ENCODE measurements at places on chromosomes 2 and 18.
A peak's percentile ranks its signal among the peaks of the same experiment; 100 is the strongest.

GRCh38 chr2:112004253-112004645 is 50.8 kb upstream of the TMEM87B start:
- H3K4me1 ChIP-seq: no peaks in the 10 kb centered on the region
- H3K27ac ChIP-seq: no peak overlapping the region
- H3K36me3 ChIP-seq: peaks cover 3% of the 10 kb centered on the region
- H3K27me3 ChIP-seq: no peaks in the 10 kb centered on the region
- DNase-seq: no peak

DNA sequence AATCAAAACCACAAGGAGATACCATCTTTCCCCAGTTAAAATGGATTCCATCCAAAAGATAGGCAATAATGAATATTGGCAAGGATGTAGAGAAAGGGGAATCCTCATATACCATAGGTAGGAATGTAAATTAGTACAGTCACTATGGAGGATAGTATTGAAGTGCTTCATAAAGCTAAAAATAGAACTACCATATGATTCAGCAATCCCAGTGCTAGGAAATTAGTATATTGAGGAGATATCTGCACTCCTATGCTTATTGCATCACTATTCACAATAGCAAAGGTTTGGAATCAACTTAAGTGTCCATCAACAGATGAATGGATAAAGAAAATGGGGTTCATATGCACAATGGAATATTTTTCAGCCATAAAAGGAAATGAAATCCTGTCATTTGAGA is 251.2 kb downstream of the ZNF804A start:
- H3K4me3 ChIP-seq: no peak overlapping the region
- no peak for DNase-seq
- no peaks in the 10 kb centered on the region for H3K36me3 ChIP-seq
- no peaks in the 10 kb centered on the region for H3K4me1 ChIP-seq

- H3K4me1 ChIP-seq: peaks cover 9% of the 10 kb centered on the region
- no peaks in the 10 kb centered on the region for H3K27me3 ChIP-seq
- no peaks in the 10 kb centered on the region for H3K36me3 ChIP-seq
- H3K4me3 ChIP-seq: no peak overlapping the region
- no peak for DNase-seq
- H3K27ac ChIP-seq: no peak overlapping the region
Measured at GRCh38 chr2:30177440-30177839, 30.6 kb downstream of the YPEL5 start.

DNA sequence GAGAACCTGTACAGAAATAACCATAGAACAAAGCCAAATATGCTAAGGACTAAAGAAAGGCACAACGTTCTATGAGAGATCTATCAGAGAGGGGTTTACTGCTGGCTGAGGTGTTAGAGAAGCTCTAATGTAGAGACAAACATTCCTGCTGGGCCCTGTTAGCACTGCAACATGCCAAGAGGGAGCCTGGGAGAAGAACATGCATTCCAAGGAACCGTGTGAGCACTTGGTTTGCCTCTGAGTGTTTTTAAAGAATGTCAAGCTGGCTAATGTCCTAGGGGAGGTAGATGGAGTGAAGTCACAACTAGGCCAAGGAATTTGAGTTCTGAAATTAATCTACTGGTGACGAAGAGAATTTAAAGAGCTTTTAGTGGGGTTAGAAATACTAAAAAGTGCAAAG is 384.3 kb upstream of the LYPD1 start:
- no peaks in the 10 kb centered on the region for H3K27me3 ChIP-seq
- H3K4me1 ChIP-seq: no peaks in the 10 kb centered on the region
- no peak overlapping the region for H3K4me3 ChIP-seq
- no peaks in the 10 kb centered on the region for H3K36me3 ChIP-seq
- no peak overlapping the region for H3K27ac ChIP-seq

GRCh38 chr18:42850174-42851083 is 265.1 kb downstream of the RIT2 start:
- H3K27me3 ChIP-seq: no peaks in the 10 kb centered on the region
- no peak overlapping the region for H3K27ac ChIP-seq
- no peak for DNase-seq
- no peaks in the 10 kb centered on the region for H3K4me1 ChIP-seq
- no peak overlapping the region for H3K4me3 ChIP-seq

DNA sequence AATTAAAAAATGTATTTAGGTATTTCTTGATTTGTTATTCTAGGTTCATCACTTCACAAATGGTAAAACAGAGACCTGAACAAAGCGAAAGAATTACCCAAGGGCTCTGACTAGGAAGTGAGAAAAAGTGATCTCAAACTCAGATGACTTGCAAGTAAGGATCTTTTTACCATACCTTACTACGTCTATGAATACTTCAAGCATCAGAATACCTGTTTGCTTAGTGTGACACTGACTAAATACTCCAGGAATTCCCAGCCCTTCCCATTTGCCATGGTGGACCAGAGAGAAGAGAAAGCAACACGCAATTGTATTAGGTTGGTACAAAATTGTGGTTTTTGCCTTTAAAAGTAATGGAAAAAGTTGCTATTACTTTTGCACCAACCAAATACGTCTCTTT is 35.8 kb upstream of the FIGN start:
- DNase-seq: no peak
- H3K27ac ChIP-seq: no peak overlapping the region
- H3K4me1 ChIP-seq: no peaks in the 10 kb centered on the region
- no peak overlapping the region for H3K4me3 ChIP-seq
- no peaks in the 10 kb centered on the region for H3K27me3 ChIP-seq

- no peaks in the 10 kb centered on the region for H3K27me3 ChIP-seq
- DNase-seq: no peak
- H3K27ac ChIP-seq: no peak overlapping the region
Measured at GRCh38 chr2:197577446-197577845, 61.6 kb downstream of the MOB4 start.

DNA sequence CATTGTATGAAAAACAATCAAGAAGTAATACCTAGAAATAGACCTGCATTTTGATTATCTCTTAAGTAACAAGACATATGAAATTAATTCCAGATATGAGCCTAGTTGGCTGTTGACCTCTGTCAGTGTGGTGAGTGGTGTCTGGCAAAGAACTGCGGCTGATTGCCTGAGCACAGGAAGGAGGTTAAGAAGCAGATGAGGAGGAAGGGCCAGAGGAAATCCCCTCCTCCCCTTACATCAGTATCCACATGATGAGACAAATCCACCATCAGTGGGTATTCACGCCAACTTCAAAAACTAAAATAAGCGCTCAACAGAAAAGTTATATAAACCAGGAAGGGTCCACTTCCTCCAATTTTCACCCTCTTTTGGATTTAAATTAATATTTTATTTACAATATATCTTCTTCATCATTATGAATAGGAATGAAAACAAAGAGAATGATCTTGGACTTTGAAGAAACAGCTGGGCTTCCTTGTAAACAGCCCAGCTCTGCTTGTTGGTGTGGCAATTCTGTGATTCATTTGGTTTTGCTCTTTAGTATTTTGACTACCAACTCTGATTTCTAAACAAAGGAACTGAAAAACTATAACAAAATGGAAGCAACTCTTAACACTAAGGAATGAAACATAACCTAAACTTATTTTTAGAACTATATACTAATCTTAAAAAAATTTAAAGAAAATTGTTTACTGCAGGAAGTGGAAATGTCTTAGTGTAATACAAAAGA is 27.3 kb downstream of the RFTN2 start:
- H3K27me3 ChIP-seq: no peaks in the 10 kb centered on the region
- H3K4me3 ChIP-seq: no peak overlapping the region
- no peaks in the 10 kb centered on the region for H3K4me1 ChIP-seq
- peak; percentile 5 for DNase-seq
- no peaks in the 10 kb centered on the region for H3K36me3 ChIP-seq

DNA sequence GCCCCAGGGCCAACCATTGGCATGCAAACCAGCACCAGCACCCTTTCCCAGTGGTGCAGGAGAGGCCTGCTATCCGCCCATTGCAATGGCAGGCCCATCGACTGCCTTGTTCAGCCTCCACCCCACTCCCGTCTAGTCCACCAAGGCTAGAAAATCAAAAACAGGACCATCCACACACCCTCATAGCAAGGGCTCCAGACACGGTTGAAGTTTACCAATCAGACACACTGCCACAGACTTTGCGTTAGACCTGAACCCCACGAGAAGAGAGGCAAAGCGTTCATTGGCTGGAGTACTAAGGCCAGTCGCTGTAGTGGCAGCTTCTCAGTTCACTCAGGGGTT is 95.3 kb upstream of the TEX51 start:
- H3K4me1 ChIP-seq: no peaks in the 10 kb centered on the region
- DNase-seq: no peak
- H3K4me3 ChIP-seq: no peak overlapping the region
- H3K27ac ChIP-seq: no peak overlapping the region
- no peaks in the 10 kb centered on the region for H3K36me3 ChIP-seq

DNA sequence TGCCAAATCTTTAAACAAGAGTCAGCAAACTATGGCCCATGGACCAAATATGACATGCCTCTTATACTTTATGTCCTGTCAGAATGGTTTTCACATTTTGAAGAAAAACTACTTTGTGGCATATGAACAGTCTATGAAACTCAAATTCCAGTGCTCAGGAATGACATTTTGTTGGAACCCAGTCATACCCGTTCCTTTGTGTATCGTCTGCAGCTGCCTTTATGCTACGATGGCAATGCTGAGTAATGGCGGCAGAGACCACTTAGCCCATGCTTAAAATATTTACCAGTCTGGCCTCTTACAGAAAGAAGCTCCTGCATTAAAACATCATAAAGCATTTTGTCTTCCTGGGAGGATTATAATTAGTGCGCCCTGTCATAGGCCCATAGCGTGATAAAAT is 140.5 kb upstream of the FHL2 start:
- H3K27ac ChIP-seq: no peak overlapping the region
- no peak for DNase-seq
- no peaks in the 10 kb centered on the region for H3K36me3 ChIP-seq

DNA sequence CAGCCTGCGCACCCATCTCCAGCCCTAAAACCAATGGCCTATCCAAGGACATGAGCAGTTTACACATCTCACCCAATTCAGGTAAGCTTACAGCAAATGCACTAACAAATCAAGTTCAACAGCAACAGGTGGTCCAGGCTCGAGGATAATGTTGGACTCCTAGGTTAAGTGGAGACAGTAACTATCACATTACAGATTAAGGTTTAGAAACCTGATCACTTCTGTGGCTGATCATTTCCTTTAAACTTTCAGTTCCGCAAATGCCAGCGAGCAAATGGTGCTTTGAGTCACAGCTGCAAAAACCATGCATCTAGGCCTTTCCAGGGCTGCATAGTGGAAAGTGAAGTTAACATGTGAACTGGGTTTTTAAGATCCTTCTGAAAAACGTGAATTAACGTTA is 259.4 kb downstream of the GBX2 start:
- DNase-seq: no peak
- no peaks in the 10 kb centered on the region for H3K36me3 ChIP-seq
- H3K4me1 ChIP-seq: peaks cover 15% of the 10 kb centered on the region
- no peak overlapping the region for H3K4me3 ChIP-seq
- H3K27ac ChIP-seq: no peak overlapping the region

- no peak overlapping the region for H3K4me3 ChIP-seq
- H3K4me1 ChIP-seq: peaks cover 9% of the 10 kb centered on the region
- H3K27ac ChIP-seq: no peak overlapping the region
- no peaks in the 10 kb centered on the region for H3K27me3 ChIP-seq
Measured at GRCh38 chr2:122081751-122082150, 326.3 kb downstream of the TSN start.

Data from cardiac muscle cell (in vitro differentiated cells and primary cell).